ENCODE measurements at places on chromosomes 4 and X.
A peak's percentile ranks its signal among the peaks of the same experiment; 100 is the strongest.

DNA sequence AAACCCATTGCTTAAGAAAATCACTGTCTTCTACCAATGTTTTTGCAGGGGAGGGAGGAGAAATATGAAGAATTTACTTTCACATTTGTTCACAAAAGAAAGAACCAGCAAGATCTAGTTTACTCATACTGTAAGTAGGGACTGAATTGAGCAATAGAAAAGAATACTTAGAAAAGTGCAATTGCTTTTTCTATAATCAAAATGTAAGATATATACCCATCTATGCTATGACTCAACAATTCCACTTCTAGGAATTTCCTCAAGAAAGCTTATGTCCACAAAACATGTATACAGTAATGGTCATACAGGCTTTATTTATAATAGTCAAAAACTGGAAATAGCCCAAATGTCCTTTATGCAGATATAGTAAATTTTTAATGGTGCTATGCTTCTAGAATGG lies 196.4 kb downstream of the LRBA start:
- no peak for DNase-seq

DNA sequence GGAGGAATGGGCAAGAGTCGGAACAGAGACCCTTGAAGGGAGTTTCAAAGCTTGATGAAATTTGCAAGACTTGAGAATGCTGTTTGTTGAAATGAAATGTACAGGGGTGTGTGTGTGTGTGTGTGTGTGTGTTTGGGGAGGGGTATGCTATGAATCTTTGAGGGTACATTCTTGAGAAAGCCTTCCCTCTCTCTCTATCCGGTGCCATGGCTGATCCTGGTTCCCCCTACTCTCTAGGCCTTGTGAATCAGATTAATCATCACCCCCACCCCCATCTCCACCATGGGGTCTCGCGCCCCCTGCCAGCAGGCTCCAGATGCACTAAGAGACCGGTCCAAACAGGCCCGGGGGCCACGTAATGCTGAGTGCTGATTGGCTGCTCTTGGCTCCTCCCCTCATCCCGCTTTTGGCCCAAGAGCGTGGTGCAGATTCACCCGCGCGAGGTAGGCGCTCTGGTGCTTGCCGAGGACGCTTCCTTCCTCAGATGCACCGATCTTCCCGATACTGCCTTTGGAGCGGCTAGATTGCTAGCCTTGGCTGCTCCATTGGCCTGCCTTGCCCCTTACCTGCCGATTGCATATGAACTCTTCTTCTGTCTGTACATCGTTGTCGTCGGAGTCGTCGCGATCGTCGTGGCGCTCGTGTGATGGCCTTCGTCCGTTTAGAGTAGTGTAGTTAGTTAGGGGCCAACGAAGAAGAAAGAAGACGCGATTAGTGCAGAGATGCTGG lies at the start of gene HTR2C:
HTR2C (plus strand) TSS at position 441 of the 729 bp plus-strand sequence. CDS start 142,851 bp downstream, outside the sequence.
- no peak for DNase-seq

DNA sequence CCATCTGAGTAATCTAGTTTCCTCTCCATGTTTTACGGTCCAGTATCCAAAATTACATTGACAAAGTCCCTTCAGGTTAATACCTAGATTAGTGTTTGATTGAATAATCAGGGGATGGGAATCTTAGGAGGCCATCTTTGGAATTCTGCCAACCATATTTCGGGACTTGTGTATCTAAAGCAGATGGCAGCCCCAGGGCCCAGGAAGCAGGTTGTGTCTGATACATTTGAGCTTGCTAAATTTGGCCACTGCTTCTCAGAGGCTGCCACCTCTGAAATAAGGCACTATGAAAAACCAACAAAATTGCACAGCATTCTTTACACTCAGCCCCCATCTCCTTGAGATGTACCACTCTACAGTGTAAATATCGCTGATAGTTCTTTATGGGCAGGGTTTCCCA lies 102.1 kb downstream of the ASB9 start:
- no peak for DNase-seq

DNA sequence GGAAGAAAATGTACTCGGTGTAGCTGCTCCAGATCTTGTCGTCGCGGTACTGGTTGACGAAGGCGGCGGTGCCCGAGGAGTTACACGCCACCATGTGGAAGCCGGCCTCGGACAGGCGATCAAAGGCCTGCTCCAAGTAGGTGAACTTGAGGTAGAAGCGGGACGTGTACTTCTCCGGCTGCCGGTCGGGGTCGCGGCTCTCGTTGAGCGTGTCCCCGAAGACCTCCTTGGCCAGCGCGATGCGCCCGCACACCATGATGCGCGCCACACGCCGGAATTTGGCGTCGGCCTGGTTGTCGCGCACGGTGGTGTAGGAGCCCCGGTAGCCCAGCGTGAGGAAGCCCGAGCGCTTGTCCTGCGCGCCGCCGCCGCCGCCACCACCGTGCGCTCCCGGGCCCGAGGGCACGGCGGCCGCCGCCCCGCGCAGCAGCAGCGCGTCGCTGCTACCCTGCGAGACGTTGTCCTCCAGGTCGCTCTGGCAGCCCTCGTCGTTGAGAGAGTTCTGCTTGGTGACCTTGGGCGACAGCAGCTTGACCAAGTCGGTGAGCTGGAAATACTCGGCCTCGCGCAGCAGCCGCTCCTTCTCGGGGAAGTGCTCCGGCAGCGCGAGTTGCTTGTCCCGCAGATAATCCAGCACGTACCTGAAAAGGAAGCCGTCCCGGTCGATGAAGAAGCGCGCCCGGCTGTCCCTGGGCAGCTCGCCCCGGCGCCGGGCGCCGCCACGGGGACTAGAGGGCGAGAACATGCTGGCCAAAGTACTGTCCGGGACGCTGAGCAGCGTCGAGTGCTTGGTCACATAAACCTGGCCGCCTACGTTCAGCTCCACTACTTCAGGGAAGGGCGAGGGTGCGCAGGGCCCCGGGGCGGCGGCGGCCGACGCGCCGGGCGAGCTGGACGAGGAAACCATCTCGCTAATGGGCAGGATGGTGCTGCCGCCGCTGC lies 775 bp downstream of the KCTD8 start:
- no peak for DNase-seq

- DNase-seq: no peak
Measured at GRCh38 chrX:78769101-78769755, 21.7 kb downstream of the LPAR4 start.

DNA sequence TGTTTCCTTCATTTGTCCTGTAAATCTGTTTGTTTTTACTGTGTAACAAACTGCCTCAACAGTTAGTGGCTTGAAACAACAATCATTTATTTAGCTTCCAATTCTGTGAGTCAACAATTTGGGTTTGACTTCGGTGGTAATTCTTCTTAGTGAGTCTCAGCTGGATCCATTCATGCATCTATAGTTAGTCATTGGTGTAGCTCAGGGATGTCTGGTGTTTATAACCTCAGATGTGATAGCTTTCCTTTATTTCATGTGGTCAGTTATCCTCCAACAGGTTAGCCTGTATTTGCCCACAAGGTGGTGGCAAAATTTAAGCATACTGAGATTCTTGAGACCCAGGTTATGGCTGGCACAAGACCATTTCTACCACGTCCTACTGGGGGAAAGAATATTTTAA lies 1267.2 kb downstream of the RAPGEF2 start:
- DNase-seq: no peak

GRCh38 chr4:168755598-168756477 lies 254.2 kb downstream of the CBR4 start:
- DNase-seq: no peak

GRCh38 chr4:5828005-5828391 lies 64.9 kb downstream of the CRMP1 start:
- DNase-seq: no peak

DNA sequence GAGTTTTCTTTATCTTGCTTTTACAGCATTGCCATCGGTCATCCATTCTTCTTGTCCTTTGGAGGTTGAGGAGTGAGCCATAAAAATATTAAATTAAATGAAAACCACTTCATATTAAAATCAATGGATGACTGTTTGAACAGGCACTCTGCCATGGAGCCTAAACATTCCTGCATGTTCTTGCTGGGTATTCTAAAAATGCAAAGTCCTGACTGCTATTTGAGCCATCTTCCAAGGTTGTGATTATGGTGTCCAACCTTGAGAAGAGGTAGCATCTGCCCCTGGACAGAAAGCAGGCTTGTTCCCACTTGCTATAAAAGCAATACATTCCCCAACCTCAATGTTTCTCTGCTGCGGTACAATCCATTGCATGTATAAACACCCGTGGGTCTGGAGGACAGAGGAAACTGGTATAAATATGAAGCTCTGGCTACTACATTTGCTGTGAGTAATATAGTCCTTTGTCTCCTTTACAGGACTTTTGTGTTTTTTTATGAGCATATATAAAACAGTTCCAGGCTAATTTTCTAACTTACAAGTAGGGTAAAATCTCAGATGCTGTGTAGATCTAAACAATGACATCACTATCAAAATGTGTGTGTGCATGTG lies 70.9 kb upstream of the FAT4 start:
- no peak for DNase-seq

GRCh38 chr4:14165222-14165920 lies 537.8 kb upstream of the BOD1L1 start:
- DNase-seq: peak; percentile 3

DNA sequence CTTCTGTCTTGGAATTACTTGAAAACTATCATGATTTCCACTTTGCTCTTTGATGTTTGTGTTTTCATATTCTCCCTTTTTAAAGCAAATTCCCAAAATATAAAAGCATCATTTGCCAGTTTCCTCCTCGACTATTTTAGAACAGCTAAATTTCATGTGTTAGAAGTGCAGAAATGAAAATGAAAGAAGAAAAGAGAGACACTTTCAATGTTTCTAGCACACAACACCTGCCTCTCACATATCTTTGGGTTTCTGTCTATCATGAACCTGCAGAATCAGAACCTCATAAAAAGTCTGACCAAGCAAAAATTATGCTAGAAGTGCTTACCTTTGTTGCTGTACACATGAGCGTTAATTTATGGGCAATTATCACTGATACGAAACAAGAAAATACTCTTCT lies 1.9 kb upstream of the NEUROG2 start:
- DNase-seq: no peak

GRCh38 chr4:82715731-82716617 lies 82.6 kb downstream of the SCD5 start:
- DNase-seq: no peak

- no peak for DNase-seq
Measured at GRCh38 chr4:107935246-107935645, 3.9 kb downstream of the CYP2U1 start.

- no peak for DNase-seq
Measured at GRCh38 chr4:41610474-41610873, 72.5 kb downstream of the LIMCH1 start.

GRCh38 chr4:108060164-108060563 lies 70.5 kb downstream of the HADH start:
- DNase-seq: peak; percentile 30

- DNase-seq: no peak
Measured at GRCh38 chrX:133590703-133591505, 175.6 kb upstream of the GPC4 start.

GRCh38 chr4:10589799-10590198 lies 94.8 kb downstream of the CLNK start:
- no peak for DNase-seq

GRCh38 chr4:77073106-77073809 lies 2.5 kb downstream of the CCNI start:
- DNase-seq: no peak

- peak; percentile 8 for DNase-seq
Measured at GRCh38 chrX:108537005-108537404, 97.4 kb downstream of the COL4A5 start.

DNA sequence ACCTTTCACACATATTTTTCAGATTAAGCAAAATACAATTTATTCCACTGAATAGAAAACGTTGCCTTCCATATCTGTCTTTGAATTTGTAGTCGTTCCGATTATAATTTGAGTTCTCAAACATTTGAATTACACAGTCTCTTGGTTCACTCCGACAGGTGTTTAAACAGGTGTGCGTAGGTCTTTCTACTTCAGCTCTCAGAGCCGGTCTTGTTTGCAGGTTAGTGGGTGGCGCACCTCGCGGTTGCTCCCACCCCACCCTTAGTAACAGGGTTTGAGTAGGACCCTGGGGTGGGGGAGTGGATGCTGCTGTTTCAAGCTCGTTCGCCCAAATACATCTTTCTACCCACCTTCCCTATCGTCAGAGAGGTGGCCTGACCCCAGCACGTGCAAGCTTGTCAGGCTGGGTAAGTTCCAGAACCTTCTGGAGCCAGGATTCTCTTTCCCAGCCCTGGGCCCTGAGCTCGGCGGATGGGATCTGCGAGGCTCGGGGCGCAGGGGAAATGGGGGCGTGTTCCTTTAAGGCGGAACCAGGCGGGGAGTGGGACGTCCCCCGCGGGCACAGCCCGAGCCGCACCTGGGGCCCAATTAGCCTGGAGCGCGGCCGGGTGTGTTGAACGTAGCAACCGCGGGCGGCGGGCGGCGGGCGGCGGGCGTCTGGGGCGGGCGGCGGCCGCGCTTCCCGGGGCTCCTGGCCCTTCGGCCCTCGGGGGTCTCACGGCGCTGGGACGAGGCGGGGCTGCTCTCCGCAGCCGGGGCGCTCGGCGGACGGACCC lies at the start of gene FAM149A:
FAM149A (plus strand) TSS at position 591 of the 776 bp plus-strand sequence.
- DNase-seq: no peak

GRCh38 chr4:99324979-99325378 lies 3.8 kb upstream of the ADH1B start:
- DNase-seq: no peak

GRCh38 chrX:48591255-48591791 lies 6.0 kb upstream of the WDR13 start:
- no peak for DNase-seq
